ENCODE measurements at places on chromosomes 5 and 9.

DNA sequence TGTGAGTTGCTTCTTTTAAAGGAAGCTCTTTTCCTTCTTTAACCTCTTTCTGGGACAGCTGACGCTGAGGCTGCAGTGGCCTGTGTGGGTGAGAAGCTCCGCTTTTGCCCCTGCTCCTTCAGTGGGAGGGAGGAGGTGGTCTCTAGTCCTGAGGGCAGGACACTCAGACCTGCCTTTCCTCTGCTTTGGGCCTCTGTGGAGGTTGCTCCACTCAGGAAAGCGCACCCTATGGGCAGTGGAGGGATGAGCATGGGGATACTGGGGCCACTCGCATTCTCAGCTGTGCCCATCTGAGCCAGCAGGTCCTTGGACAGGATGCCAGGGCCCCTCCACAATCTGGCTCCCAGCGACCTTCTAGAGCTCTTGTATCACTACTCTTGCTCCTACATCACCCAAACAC, 111.5 kb downstream of the NSG2 start:
- DNase-seq: no peak

DNA sequence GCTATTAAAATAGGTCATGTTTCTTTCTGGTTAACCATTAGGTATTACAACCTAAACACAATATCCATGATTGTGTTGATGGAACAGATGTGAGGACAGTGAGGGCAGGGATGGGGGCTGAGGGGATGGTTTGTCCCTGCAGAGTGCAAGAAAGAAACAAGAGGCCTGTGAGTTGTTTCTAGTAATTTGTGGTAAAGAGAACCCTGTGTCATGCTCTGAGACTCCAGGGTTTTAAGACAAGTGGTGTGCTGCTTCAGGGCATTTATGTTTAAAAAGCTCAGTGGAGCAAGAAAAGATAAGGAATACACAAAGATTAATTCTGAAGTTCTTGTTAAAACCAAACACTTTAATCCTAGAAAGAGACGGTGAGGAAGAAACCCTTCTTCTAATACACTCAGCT, 656.5 kb downstream of the TLE1 start:
- peak; percentile 28 for DNase-seq

DNA sequence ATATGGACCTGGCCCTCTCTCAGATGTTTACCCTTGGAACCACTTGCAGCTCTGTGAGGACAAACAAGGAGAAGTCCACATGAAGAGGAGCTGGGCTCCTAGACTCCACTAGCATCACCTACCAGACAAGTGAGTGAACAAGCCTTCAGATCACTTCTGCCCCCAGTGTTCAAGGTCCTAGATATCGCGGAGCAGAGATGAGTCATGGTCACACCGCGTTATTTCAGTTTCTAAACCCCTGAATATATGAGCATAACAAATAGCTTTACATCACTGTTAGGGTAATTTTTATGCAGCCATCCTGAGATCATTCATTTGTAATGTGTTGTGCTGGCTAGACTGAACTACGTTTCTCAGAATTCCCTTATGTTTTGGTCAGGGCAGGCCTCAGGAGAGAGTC, 77.0 kb upstream of the DAP start:
- no peak for DNase-seq

GRCh38 chr5:103475629-103476240, 86.9 kb downstream of the NUDT12 start:
- peak; percentile 55 for DNase-seq

- no peak for DNase-seq
These were observed 41.1 kb downstream of the NDUFS4 start for GRCh38 chr5:53601570-53601969.

- no peak for DNase-seq
These were observed 271.8 kb downstream of the FANCC start for GRCh38 chr9:95045751-95046150.

DNA sequence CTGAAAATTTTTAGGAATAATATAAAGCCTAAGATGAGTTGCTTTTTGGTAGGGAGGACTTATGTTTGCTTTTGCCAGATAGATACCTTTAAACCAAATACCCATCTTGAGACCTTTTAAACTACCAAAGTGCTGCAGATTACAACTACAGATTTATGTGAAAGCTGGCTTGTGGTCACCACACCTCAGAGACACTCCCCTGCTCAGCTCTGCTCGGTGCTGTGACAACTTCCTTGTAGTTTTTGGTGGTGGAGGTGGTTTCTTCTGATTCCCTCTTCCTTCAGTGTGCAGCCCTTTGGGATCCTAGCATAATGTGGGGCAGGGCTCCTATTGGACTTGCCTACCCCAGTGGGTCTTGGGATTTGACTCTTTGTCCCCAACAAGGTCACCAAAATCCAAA, 29.2 kb downstream of the GARNL3 start:
- no peak for DNase-seq

Measured in fibroblast of skin of abdomen (primary cell).